ENCODE measurements at places on chromosomes 5 and 9.
A peak's percentile ranks its signal among the peaks of the same experiment; 100 is the strongest.

DNA sequence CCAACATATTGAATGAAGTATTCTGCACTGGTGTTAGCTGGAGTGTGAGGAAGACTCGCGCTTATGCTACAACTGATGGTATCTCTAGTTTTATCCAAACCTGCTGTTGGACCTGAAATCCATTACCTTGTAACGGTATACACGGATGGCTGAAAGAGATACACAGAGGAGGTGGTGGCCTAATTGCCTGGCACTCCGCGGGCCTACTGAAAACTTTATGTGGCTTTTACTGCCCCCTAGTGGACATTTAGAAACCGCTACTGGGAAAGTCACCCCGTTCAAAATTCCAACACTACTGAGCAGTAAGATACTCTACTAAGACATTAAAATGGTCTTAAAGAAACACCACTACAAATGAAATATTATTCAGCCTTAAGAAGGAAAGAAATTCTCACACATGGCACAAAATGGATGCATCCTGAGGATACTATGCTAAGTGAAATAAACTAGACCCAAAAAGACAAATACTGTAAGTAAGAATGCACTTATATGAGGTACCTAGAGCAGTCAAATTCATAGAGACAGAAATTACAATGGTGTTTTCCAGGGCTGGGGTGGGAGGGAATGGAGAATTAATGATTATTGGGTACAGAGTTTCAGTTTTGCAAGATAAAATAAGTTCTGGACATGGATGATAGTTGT is 100.4 kb downstream of the TTLL11 start:
- peak; percentile 52 for DNase-seq

DNA sequence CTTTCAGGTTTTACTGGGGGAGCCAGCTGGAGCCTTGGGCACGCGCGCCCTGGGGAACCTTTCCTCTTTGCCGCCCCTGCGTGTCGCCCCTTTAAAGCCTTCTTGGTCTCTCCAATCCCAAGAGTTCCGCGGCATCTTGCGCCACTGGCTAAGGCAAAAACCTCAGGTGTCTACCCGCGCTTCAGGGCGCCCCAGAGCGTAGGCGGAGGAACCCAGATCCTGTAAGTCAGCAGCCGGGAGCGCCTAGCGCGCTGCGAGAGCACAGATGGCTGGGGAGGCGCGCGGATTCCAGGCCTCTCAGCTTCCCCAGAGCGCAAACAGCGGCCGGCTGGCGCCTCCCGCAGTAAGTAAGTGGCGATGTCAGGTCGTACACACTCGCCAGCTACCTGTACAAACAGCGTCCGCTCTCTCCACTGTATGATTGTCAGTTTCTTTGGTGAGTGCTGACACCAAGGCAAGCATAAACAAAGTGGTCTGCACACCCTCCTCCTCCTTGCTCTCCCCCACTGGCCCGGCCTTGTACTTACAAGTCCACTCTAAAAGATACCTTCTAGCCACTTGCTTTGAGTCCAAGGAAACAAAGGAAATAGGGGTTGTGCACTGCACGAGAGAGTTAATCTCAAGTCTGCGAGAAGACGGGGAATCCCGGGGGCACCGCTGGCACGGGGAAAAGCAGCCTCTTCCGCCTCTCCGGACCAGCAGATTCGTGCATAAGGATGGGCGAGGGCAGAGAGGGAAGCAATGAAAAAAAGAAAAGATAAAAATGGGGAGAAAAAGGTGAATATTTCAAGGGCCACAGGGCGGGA is 2.9 kb downstream of the HTR1A start:
- DNase-seq, result no peak

DNA sequence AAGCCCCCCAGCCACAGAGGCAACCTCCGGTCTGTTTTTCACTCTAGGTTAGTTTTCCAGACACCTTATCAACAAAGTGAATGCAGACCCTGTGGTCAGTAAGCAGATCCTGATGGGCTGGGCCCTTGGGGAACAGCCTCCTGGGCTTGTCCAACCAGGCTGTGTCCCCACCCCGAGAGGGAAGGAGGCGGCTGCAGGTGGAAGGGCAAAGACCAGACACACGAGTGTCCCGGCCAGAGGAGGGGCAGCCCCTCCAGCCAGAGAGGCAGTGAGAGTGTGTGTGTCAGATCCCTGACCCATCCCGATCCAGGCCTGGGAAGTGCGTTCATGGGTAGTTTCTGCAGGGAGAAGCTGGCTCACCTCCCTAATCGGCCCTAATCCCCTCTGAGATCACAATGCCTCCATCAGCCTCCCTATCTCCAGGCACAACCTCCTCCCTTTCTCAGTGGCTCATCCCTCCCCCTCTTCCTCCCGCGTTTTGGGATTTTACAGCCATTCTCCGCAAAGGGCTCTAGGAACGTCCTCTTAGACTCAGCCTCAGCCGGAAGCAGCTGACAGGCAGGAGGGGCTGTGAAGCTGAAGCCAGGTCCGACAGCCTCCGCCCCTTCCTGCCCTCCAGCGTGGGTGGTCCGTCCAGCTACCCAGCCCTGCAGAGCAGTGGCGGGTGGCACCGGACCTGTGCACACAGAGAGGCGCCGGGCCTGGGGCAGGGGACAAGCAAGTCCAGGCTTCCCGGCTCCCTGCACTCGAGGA is 9.7 kb downstream of the SLC12A7 start:
- no peak for DNase-seq

- no peak for DNase-seq
These were observed 18.9 kb downstream of the ASPN start for GRCh38 chr9:92463387-92463786.

DNA sequence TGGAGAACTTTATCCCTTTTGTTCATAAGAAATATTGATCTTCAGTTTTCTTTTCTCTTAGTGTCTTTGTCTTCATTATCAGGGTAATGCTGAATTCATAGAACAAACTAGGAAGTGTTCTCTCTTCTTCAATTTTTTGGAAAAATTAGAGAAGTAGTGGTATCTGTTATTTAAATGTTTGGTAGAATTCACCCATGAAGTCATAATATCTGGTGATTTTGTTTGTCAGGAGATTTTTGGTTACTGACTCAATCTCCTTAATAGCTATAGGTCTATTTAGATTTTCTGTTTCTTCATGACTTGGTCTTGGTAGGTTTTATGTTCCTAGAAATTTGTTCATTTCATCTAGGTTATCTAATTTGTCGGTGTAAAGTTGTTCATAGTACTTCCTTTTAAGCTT is 45.4 kb upstream of the STARD4 start:
- DNase-seq, result no peak

DNA sequence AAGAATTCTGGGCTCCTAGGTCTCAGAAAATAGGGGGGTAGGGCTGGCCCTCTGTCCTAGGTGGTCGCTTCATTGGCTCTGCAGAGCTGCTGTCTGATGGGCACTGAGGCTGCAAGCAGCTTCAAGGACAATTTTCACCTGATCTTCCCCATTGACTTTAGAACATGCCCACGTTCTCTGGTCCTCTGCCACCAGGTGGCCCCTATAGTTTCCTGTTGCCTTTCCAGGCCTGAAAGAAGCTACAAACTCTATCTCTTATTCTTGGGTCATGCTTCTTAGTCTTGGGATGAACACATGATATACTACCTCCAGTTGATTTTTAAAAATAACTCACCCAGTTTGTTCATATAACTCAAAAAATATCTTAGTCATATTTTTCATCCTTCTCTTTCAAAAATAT is 26.3 kb downstream of the SPZ1 start:
- peak; percentile 31 for DNase-seq

DNA sequence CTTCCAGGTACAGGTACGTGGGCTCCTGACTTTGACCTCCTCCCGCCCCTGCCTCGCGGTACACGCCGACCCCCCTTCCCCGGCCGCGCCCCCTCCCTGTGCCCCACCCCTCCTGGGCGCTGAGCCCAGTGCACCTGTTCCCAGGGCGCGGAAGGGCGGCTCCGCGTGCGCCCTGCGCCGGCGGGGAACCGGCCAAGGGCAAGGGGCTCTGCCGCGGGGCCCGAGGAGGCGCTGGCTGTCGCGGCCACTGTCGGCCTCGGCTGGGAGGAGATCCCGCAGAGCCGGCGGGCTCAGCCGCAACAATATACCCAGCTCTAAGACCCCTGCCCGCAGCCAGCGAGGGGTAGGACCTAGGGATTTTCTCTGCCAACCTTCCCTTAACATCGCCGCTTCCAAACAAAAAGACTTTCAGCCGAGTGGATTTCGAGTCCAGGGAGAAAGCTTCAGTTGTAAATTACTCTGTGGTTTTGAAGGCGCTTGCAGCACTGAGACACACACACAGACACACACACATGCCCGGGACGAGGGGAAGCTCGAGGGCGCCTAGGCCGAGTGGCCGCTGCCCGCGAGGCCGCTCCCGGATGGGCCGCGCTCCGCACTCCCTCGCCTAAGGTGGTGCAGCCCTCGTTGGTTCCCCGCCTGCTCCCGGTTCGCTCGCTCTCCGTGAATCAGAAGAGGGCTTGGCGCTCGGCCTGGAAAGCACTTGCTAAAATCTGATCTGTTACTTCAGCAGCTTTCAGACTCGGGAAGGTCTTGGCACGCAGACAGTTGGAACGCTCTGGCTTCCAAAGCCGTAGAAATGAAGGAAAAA is 1.2 kb downstream of the FGF18 start:
- DNase-seq, result no peak

DNA sequence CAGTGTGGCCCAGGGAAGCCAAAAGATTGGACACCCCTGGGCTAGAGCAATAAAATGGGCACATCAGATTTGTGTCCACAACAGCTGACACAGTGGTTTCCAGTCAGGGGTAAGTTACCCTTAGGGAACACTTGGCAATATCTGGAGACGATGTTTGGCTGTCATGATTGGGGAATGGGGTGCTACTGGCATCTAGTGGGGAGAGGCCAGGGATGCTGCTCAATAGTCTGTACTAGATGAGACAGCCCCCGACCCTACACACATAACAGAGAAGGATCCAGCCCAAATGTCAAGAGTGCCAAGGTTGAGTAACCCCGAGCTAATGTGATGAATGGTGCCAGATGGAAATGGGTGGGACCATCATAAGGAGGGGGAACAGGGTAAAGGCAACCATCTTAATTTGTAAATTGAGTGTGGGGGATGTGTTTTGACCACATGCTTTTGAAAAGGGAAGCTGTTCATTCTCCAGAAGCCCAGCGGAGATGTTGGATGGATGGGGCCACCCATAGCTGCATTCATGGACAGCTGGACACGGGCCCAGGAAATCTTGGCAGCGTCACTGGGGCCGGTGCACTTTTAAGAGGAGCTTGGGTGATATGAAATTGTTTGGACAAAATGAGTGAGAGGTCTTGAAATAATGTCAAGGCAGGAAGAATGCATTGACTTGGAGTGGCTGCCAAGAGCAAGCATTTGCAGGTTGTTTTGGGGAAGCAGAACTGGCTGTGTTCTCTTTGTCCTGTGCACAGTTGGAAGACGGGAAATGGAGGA is 33.4 kb downstream of the SYK start:
- no peak for DNase-seq

- no peak for DNase-seq
These were observed 116.8 kb downstream of the TARS1 start for GRCh38 chr5:33557605-33558004.

DNA sequence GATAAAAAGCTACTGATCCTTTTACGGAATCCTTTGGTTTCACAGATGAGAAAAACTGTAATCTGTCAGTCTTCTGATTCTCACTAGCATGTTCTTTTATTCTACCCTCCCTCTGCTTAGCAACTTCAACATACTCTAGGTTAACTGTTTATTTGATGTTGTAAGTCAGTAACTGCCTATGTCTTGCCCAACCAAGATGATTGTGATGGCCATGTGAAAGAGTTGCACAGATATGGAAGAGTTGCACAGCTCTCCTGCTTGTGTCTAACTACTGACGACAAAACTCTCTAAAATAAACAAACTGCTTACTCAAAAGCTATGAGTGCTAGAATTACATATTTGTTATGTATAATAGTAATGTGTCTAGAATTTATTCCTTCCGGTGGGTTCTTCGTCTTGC is 227.3 kb upstream of the DAB2 start:
- no peak for DNase-seq

DNA sequence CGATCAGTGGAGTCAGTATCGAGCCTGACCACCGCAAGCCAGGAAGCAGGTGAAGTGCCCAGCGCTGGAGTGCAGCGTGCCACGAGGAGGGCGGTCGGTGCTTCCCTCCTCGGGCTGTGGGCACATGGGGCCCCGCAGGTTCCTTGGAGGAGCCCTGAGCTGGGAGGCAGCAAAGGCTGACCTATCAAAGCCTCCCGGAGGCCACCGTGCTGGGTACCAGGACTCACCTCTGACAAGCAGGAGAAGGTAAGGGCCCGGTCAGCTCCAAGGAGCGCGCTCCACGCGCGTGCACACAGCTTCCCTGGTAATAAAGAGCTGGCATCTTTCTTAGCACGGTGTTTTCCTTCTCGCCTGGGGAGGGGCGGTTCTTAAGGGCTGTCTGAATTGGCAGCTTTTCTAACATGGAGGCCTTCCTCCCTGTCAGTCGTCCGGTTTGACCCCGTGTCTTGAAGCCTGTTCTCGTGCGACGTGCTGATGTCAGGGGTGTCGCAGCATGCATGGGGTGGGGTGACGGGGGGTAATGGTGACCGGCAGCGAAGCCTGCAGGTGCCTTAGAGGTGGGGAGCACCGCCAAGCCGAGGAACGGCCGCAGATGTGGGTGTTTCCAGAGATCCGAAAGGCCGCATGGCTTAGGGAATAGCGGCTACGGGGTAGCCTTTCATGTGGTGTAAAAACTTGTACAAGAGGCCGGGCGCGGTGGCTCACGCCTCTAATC is 13.1 kb downstream of the PMPCA start:
- no peak for DNase-seq

GRCh38 chr9:129752900-129753729 is at the start of gene PTGES:
PTGES (minus strand) TSS chr9:129753042; CDS start chr9:129753012, 30 bp downstream.
- peak; percentile 75 for DNase-seq

DNA sequence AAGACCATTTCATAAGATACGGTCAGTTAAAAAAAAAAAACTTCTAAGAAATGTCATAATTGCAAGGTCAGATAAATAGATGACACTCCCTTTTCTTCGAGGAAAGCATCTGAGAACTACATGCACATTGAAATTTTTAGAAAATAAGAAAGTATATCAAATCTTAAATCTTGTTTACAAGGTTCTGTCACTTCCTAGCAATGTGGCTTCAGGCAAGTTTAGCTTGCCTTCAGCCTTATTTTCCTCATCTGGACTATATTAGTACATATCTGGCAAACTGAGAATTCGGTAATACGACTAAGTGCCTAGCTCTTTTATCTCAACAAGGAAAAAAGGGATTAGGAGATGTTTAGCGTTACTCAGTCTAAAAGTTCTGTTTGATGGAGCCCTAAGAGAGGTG is 32.5 kb upstream of the OR2K2 start:
- no peak for DNase-seq

GRCh38 chr9:127915801-127916719 is 781 bp downstream of the ST6GALNAC4 start:
- peak; percentile 56 for DNase-seq

- no peak for DNase-seq
These were observed 130.7 kb downstream of the EDIL3 start for GRCh38 chr5:84253946-84254345.

DNA sequence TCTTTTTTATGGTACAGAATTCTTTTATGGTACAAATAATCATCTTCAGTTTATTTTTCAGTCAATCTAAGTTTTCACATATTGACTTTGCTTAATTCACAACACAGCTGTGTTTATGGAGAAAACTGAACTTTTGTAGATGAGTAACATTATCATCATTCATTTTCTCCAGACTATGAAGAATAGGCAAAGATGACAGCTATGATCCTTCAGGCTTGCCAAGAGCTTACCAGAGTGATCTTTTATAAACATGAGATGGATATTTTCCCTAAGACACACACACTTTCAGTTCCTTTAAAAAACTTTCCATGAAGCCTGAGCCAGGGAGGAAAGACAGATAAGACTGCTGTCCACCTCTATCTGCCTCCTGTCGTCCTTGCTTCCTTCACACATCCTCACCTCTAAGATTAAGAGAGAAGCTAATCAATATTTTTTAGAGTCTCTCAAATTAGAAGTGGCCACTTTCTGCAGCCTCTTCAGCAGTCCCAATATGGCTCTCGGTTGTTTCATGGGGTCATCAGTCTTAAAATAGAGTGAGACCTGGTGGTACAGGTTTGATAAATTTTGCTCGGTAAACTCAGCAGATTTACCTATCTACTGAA is 108.1 kb upstream of the SLC27A6 start:
- DNase-seq, result no peak
